ENCODE measurements at places on chromosomes 3 and 15.

GRCh38 chr3:138775254-138775595, 59.5 kb downstream of the PIK3CB start:
- DNase-seq, result no peak

GRCh38 chr15:95129574-95129973, 898.2 kb downstream of the MCTP2 start:
- no peak for DNase-seq

- no peak for DNase-seq
Observed at GRCh38 chr3:73614419-73614818, 10.3 kb downstream of the PDZRN3 start.

DNA sequence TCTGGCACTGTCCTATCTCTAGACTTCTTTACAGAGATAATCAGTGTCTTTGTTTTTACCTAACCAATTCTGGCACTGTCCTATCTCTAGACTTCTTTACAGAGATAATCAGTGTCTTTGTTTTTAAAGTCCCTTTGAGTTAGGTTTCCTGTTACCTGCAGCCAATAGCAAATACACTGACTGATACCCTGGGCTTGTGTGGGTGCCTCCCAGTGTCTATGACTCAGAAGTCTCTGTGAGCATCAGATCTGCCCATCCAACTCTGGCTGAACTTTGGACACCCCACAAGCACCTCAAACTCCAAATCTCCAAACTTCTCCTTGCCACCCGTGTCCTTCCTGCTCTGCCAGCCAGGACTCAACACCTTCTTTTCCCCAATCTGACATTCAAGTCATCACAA, 30.4 kb downstream of the SLC41A3 start:
- no peak for DNase-seq

DNA sequence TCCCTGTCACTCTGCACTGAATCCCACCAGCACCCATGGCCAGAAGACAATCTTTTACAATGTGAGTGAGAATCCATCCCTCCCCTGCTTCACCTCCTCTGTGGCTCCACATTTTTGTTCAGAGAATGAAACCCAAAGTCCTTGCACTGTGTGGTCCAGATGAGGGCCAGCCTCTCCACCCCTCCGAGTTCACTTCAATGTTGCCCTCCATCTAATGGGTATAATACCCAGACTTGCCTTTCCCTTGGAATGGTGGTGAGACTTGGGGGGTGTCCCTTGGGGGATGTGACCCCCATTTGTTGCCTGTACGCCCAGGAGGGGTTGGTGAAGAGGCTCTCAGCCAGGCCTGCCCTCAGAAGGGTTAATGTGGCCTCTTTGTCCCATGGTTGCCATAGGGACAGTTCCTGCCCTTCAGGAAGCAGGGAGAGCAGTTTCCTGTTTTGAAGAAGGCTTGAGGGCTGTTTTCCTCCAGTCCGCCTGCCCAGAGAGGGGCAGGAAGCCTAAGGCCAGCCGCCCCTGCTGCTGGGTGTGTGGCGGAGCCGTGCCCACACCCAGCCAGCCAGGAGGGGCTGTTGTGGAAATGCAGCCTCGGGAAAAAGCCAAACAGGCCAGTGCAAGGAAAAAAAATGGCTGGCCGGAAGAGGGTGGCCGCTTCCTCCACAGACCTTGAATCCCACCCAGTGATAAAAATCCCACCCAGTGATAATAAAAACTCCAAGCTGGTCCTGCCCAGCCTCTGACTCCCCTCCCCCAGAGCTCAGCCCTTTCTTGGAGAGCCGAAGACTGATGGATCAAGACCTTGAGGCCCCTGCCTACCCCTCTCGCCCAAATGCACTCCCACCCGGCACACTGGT, 14.6 kb upstream of the FGD5 start:
- no peak for DNase-seq

GRCh38 chr3:47015151-47015550, 35.7 kb downstream of the NBEAL2 start:
- DNase-seq, result no peak

- DNase-seq, result no peak
Observed at GRCh38 chr3:194967151-194968117, 281.8 kb downstream of the FAM43A start.

DNA sequence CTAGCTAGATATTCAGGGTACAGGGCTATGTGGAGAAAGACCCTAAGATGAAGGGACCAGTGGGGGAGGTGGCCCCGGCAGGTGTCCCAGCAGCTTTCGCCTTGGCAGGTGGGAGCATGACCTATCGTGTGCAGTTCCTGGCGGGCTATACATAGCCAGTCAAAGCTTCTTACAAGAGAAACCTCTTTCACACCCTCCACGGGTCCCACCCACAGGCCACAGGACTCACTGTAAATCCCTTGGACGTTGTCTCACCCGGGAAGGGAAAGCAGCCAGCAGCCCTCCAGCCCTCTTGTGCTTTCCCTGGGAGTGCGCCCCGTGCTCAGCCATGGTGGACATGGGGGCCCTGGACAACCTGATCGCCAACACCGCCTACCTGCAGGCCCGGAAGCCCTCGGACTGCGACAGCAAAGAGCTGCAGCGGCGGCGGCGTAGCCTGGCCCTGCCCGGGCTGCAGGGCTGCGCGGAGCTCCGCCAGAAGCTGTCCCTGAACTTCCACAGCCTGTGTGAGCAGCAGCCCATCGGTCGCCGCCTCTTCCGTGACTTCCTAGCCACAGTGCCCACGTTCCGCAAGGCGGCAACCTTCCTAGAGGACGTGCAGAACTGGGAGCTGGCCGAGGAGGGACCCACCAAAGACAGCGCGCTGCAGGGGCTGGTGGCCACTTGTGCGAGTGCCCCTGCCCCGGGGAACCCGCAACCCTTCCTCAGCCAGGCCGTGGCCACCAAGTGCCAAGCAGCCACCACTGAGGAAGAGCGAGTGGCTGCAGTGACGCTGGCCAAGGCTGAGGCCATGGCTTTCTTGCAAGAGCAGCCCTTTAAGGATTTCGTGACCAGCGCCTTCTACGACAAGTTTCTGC, 15.0 kb downstream of the GRK7 start:
- DNase-seq, result no peak

DNA sequence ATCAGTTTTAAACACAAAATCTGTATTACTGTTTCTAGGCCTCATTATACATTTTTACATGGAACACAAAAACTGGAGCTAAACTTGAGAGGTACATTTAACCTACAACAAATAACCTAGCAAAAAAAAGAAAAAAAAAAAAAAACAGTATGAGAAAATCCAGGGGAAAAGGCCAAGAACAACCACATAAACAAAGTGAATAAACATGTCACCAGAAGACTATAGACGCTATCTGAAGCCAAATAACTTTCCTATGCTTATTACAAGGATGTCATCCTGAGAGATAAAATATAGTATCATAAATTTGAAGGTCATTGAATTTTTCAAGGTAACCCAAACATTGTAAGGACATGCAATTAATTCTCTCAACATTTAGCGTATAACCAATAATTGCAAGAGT, 911.6 kb downstream of the ROBO1 start:
- DNase-seq, result no peak

DNA sequence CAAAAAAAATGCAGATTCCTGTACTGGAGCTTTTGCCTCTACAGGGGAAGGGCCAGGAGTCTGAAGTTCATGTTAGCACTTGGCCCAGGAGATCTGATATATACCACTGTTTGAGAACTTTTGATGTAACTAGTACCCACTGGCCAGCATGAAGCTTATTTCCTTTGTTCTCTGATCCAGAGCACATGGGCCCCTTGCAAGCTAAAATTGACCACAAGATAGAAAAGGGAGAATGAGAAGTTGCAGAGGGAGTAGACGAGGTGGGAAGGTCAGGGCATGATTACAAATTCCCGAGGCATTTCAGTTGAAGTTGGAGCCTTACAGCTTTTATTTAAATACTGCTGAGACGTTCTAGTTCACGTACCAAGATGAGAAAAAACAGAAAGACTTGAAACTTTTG, 28.2 kb downstream of the TGM4 start:
- DNase-seq, result no peak

- no peak for DNase-seq
Observed at GRCh38 chr3:64240396-64240795, 15.1 kb upstream of the PRICKLE2 start.

- no peak for DNase-seq
Observed at GRCh38 chr15:92909136-92909781, 9.1 kb downstream of the CHD2 start.

DNA sequence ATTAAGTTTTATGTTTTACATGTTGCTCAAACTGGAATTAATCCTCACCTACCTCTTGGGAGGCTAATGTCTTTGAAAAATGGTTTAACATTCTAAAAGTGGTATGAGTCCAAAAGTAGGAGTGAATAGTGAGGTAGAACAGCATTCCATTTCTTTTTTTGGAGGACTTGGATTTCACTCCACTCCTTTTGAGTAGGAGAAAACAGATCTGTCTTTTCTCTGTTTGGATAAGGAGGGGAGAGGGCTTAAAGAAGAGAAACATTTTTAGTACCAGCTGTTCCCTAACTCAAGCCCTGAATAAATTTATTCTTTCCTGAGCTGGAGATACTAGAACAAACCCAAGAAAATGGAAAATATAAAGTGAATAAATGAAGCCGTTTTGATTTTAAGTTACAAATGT, 687.9 kb downstream of the MECOM start:
- no peak for DNase-seq

- DNase-seq, result no peak
Observed at GRCh38 chr3:59655418-59656015, 605.7 kb upstream of the CFAP20DC start.

DNA sequence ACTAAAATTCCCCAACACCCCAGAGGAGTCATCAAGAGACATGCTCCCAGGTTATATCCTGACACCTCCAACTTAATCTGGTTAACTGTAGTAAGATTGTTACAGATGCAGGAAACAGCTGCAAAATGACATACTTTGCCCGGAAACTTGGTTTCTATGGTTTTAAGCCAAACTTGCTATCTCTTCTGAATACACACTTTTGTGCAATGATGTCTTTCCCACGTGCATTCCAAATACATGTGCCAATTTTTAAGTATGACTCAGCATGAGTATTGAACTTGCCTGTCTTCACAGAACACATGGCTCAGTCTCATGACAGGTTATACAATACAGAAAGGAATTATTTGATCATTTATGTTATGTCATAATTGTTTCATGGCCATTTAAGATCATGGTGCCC, 207.0 kb upstream of the DCBLD2 start:
- no peak for DNase-seq
